DMS79 (cell line): ENCODE measurements at places on chromosomes 13 and 19.

GRCh38 chr13:32087955-32088747 lies 56.6 kb downstream of the FRY start:
- DNase-seq, result no peak

GRCh38 chr19:10159610-10160009 lies 35.1 kb downstream of the DNMT1 start:
- DNase-seq, result no peak

DNA sequence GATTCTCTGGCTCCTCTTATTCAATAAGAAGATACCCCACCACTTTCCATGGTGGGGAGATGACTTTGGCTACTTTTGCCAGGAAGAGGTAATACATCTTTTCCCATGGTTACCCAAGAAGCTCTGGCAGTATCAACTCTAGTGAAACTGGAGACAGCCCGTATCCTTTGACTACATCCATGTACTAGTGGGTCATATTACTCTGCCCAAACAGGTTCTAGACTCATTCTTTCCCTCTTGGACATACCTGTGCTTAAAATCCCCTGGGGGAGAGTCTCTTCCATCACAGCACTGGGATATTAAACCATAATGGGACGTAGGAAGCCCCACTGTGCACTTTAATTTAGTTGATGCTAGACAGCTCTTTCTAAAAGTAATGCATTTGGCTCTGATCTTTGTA lies 144.7 kb upstream of the KLF12 start:
- DNase-seq, result no peak

- peak; percentile 16 for DNase-seq
These were observed 25.7 kb downstream of the SLC8A2 start for GRCh38 chr19:47445937-47446402.

DNA sequence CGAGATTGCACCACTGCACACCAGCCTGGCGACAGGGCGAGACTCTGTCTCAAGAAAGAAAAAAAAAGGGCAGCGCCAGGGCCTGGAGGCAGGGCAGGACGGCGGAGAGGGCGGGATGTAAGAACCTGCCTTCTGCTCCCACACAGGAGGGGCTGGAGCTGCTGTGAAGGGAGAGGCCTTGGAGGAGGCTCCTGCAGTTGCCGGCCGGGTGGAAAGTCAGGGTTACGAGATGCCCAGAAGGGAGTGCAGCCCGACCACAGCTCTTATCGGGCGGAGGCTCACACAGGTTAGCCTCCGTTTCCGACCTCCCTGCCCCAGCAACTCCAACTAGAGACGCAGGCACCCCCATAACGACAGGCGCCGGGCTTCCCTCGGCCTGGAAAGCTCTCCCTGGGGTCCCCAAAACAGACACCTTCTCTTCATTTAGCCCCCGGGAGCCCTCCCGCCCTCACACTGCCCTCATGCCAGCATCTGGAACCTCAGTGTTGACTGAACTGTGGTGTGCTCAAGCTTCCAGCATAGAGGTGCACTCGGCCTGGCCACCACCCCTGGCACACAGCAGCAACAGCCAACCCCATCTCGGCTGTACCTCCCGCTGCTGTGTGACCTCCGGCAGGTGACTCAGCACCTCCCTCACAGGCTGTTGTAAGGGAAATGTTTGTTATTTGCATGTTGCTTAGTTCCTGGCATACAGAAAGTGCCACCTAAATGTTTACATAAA lies 1.4 kb downstream of the PLPP2 start:
- peak; percentile 62 for DNase-seq

DNA sequence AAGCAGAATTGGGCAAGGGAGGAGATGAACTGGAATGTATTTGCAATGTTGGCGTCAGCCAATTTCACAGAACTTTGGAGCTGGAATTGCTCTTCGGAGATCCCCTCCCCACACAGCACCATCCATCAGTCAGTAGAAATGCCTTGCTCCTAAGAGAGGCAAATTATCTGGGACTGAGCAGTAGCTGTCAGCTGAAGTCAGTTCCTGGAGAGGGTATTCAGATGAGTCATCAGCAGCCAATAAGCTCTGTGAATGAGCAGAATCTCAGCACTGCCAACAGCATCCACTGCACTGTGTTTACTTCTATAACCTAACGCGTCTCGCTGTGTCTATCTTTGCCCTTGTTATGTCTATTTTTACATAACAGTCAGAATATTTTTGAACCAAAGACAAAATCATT lies 213.7 kb downstream of the SLITRK5 start:
- DNase-seq, result no peak

GRCh38 chr13:76239031-76239680 lies 603.0 kb downstream of the LMO7 start:
- DNase-seq, result no peak

DNA sequence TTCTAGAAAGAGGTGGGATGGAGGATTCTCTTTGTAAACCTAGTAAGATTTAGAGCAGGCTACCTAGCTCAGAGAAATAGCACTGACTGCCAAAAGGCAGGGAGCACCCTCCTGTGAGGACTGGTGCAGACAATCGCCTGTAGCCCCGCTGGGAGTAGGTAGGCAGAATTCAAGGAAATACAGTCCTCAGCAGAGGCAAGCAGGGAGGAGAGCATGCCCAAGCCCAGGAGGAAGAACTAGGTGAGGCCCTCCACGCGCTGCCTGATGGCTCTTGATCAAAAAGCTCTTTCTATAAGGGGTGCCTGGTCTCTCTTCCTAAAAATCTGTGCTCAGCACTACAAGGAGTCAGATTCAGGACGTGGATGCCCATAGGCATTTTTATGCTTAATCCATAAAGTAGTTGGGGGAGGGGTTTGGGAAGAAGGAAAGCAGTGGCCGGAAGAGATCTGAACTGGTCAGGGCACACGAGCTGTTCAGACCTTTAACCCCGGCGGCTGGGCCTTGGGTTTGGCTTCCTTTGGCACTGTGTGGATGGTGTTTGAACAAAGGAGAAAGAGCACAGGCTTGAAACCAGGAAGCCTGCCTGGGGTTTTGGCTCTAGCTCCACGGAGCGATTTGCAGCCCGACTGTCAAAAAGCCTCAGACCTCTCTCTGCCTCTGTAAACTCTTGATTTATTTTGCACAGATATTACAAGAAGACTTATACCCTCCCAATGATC lies 320.6 kb downstream of the FOXO1 start:
- DNase-seq, result peak; percentile 44

- peak; percentile 36 for DNase-seq
These were observed 16.8 kb upstream of the TM9SF2 start for GRCh38 chr13:99484473-99484872.

DNA sequence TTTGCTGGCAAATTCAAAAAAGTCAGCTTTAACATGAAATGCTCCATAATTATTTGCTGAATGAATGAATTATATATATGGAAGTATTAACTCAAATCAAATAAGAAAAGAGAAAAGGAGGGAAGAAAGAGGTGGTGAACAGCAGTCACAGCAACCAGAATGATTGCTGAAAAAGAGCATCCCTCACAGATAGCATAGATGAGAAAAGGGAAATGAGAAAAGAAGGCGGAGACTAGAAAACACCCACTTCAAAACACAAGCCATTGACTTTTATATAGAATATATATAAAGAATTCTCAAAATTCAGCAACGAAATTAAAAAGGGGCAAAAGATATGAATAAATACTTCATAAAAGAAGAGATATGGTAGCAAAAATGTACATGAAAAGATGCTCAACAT lies 75.2 kb downstream of the CAB39L start:
- DNase-seq, result no peak

DNA sequence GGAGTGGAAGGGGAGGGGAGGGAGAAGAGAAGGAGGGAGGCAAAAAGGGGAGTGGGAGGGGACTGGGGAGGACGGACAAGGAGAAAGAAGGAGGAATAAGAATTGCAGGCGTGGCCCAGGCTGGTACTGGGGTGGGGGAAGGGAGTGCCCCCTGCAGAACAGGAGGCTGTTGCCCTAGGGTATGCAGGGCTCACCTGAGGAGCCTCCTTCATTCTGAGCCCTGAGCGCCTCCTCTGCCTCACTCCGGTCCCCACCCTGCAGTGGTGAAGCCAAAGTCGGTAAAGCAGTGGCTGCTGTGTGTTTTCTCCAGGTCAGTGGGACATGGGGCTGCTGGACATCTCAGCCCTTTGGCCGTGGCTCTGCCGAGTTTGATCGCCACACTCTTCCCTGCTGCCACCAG lies 9.1 kb upstream of the CDC16 start:
- no peak for DNase-seq

GRCh38 chr13:42707586-42707985 lies 73.8 kb upstream of the FAM216B start:
- no peak for DNase-seq

- DNase-seq, result no peak
These were observed 298.8 kb downstream of the UQCRFS1 start for GRCh38 chr19:28914173-28914572.

- no peak for DNase-seq
These were observed 429 bp upstream of the ZNF225 start for GRCh38 chr19:44112802-44113137.

GRCh38 chr19:400976-401865 lies 7.7 kb downstream of the C2CD4C start:
- no peak for DNase-seq
